ENCODE measurements at places on chromosomes 2 and 18.

- no peak for DNase-seq
Observed at GRCh38 chr2:26430826-26431225, 29.1 kb downstream of the DRC1 start.

- DNase-seq: no peak
Observed at GRCh38 chr18:44592639-44593038, 88.0 kb upstream of the SETBP1 start.

- no peak for DNase-seq
Observed at GRCh38 chr2:203928849-203929248, 7.7 kb upstream of the ICOS start.

- DNase-seq: no peak
Observed at GRCh38 chr2:22788749-22789327, 596.1 kb upstream of the KLHL29 start.

GRCh38 chr2:200158647-200159356 lies 147.7 kb upstream of the SPATS2L start:
- DNase-seq: no peak

- DNase-seq: no peak
Observed at GRCh38 chr18:74773171-74773624, 175.5 kb downstream of the ZNF407 start.

DNA sequence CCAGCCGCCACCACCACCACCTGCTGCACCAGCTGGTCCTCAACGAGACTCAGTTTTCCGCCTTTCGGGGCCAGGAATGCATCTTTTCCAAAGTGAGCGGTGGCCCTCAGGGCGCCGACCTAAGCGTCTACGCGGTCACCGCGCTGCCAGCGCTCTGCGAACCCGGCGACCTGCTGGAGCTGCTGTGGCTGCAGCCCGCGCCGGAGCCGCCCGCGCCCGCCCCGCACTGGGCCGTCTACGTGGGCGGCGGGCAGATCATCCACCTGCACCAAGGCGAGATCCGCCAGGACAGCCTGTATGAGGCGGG lies 1.6 kb downstream of the LRATD1 start:
- no peak for DNase-seq

DNA sequence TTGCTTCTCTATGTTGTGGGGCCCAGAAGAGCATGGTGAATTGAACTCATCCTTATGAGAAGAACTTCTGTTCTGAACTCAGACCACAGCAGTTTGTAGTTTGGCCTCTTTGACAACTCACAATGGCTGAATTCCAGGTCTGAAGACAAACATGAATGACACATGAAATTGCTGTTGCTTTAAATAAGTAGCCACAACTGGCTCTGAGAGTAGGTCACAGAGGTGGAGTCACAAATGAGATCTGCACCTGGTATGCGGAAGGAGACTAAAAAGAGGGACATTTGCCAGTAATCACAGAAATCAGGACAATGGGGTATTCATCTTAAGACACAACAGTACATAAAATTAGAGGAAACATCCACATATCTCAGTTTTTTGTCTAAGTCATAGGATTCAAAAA lies 290.3 kb upstream of the MMADHC start:
- no peak for DNase-seq

DNA sequence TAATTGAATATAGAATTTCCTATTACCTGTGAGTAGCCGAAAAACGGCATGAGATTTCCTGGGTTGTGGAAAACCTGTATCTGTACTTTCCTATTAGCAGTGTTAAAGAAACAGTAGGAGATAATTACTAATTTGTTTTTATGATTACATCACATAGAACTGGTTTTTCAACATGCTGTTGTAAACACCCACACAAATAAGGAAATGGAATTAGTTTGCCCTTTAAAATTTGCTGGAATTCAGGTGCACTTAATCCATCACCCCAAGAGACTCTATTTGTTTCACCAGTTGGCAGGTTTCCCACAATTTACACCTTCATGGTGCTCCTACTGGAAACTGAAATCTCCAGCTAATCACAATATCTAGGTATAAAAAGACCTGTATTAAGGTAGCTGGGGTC lies 274.1 kb upstream of the SLC8A1 start:
- no peak for DNase-seq

DNA sequence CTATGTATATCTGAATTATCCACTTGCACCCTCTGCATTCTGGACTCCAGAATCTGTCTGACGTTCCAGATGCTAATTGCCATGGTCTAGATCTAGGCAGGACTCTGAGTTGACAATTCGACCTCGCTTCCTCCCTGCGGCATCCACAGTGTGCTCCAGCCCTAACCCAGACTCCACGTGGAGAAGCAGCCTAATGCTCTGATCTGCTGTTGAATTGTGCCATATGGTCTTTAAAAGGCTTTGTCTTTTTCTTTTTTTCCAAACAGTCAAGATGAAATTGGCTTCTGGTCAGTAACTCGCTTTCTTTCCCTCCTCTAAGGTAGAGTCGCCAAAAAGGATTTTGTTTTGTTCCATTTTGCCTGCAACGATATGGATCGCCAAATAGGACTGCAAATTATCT lies 752.6 kb upstream of the ID2 start:
- no peak for DNase-seq

DNA sequence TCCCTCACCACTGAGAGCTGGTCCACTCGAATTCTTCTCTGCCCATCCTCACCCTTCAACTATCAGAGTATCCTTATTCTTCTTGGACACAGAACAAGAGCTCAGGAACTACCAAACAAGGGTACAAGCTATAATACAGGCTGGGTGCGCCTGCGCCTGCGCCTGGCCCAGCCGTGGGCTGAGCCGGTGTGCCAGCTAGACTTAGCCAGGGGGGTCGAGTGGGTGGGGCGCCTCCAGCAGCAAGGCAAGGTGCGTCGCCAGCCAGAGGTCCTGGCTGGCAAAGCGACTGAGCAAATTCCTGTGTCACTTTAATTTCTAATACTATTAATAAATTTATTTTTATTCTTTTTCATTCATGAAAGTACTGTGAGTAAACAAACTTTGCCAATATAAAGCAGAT lies 1072.6 kb upstream of the PIK3C3 start:
- DNase-seq: no peak

DNA sequence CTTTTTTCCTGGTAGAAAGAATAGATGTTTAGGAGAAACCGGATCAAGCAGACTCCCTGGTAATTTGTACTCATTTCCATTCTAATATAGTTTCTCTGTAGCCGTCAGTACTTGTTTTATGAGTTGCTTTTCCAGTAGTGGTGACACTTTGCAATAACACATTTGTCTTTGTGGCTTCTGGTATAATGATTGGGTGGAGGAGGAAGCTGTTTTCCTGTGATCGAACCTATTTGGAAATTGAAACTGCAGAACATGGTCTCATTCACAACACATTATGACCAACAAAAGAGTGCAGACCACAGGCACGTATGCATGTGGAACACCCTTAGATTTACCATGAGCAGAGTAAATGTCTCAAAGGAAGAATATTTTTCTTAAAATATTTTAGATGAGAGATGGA lies 7.6 kb upstream of the SERPINB12 start:
- DNase-seq: no peak

DNA sequence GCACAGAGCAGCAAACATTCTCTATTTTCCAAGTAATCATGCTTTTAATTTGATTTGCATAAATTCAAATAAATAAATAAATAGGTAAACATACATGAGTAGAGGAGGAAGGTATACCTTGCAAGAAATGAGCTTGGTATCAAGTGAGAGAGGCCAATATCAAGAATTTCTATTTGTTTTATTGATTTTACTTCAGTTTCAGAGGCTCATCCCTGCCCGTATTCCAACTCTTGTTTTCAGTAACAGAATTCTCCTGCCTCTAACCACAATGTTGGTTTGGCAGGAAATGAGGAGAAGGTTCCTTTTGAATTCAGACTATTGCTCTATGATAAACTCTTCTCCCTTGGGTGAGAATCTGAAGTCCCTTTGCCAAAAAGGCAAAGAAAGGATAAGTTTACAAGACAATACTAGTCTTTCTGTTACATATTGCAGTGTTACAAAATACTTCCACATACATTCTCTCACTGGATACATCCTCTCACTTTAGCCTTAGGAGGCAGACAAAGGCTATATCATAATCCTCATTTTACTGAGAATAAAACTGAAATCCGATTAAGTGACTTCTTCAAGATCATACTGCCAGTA lies 68.3 kb upstream of the ZNF397 start:
- DNase-seq: no peak

GRCh38 chr2:186195696-186196095 lies 290.4 kb upstream of the ZC3H15 start:
- no peak for DNase-seq

- peak; percentile 77 for DNase-seq
Observed at GRCh38 chr2:5590886-5591285, 101.3 kb upstream of the SOX11 start.

DNA sequence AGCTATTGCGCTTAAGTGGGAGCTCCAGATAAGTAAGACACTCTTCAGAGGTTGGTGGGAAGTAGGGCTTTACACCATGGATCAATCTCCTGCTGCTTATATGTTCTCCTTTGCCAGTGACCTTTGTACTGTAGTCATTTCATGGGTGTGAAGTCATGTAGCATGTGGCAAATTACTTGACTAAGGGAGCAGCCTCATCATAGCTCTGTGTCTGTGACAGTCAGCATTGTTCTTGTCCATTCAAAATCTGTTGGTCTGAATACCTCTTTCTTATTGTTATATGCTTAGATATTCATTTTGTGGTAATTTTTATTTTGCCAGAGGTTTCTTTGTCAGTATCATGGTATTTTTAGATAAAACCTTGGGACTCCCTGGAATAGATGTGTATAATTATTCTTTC lies 18.2 kb downstream of the SLC4A1AP start:
- no peak for DNase-seq

- DNase-seq: no peak
Observed at GRCh38 chr2:26223018-26223417, 21.4 kb downstream of the HADHA start.

DNA sequence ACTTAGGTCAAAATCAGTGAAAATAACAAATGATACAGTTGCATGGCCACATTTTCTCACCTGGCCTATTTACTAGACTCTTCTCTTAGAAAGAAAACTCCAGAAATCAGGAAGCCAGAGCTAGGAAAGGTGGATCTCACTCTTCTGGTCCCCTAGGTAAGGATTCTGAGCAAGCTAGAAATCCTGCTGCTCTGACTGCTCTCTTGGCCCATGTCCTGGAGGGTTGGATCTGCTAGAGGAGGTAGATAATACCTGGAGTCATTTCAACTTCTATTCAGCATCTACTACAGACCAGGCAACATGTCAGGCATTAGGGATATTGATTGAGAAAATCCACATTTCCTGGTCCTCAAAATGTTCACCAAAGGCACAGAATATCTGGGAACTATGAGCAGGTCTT lies 34.9 kb downstream of the AKAIN1 start:
- no peak for DNase-seq

- DNase-seq: peak; percentile 73
Observed at GRCh38 chr2:109736177-109736827, 57.8 kb upstream of the RGPD5 start.

GRCh38 chr2:218895326-218895725 lies 14.7 kb downstream of the WNT10A start:
- no peak for DNase-seq

DNA sequence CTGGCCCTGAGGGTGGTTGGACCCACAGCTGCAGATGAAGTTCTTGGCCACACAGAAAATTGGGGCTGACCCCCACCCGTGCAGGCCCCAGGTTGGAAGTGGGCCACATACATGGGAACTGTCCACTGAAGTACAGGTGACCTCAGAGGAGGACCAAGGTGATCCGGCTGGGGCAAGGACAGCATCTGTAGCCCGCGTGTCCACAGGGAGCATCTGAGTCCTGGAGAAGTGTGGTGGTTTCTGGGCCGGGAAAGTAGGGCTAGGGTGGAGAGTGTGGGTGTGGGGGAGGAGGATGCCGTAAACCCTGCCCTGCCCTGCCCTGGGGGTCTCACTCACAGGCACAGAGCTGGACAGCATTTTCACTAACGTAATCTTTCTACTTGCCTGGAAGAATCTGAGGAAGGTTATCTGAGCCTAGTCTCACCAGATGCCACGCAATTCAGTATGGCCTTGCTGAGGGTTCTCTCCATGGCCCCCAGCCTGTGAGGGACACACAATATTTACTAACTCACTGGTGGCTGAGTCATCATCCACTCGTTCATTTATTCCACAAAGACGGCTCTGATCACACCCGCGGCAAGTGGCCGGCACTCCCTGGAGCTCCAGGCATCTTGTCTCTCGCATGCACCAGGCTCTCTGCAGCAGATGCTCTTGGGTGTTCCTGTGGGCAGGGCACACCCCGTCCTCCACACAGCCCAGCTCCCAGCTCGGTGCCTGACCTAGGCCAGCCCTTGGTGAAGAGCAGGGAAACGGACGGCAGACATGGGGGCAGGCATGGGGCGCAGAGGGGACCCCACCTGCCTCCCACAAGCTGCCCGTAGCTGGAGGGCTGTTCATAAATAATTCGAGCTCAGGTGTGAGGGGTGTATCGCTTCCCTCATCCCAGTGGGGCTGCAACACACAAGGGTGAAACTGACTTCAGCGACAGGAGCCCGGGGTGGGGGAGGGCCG lies 51.2 kb downstream of the INHBB start:
- DNase-seq: peak; percentile 9

DNA sequence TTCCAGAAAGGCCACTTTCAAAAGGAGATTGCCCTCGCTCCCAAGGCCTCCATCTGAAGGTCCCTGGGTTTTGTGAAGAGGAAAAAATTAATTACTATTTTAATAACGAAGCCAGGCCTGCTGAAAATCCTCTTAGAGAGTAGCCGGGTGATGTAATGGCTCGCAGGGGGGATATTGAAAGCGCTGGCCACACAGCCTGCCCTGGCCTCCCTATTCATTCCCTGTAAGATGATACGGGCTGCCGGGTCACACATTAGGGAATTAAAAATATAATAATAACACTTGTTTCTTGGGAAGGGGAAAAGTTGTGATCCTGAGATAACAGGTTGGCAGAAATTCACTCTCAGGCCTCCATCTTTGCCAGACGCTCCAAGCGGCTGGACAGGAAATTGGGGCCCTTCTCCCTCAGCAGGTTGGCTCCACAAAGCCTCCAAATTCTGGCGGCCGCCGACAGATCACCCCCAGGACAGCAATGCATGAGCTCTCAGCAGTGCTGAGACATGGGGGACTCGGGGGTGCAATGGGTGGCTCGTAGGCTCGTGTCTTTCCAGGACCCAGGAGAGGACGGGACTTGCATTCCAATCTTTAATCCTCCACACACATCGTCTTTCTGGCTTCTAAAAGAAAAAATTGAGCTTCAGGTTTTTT lies 299.9 kb upstream of the SALL3 start:
- DNase-seq: no peak

- no peak for DNase-seq
Observed at GRCh38 chr18:76564655-76565237, 69.7 kb upstream of the ZNF516 start.

DNA sequence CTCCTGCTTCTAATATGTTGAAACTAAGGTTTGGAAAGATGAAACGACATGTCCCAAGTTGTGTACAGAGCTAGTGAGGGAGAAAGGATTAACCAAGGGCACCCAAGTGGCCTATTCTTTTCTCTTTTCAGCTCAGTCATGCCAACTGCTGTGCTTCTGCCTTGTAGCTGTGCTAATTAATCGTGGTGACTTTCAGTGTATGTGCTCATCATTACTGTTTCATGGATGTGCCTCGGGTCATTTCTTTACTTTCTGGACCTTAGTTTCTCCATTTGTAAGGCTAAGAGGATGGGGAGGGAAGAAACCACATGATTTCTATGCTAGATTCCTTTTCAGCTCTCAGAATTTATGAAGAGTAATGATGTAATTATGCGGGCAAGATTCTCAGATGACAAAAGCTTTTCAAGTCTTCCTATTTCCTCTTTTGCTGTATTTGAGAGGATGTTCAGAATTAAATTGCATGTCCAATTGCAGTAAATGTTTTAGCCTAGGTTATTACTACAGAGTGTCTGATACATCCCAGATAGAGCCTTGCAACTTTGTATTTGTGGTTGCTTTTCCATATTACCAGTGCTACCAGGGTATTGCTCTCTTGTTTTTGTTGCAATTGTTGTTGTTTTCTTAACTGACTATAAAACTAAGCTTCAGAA lies 621.2 kb downstream of the CNTNAP5 start:
- DNase-seq: no peak

- DNase-seq: no peak
Observed at GRCh38 chr18:49238433-49239042, 221.9 kb downstream of the DYM start.

Measured in femur (tissue), 1 donor.